ENCODE measurements at places on chromosomes 6 and 20.

DNA sequence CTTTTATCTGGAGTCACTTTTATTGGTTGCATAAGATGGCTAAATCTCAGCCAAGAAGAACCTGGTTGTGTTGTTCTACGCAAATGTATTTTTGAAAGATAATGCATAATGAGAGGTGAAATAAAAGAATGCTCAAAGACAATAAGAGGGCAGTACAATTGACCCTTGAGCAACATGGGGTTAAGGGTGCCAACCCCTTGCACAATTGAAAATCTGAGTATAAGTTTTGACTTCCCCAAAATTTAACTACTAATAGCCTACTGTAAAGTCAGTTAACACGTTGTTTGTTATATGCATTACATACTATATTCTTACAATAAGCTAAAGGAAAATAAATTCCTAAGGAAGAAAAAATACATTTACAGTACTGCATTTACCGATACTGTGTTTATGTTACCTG is 5.9 kb downstream of the RNF146 start:
- no peak for DNase-seq

GRCh38 chr6:156189195-156189594 is 588.0 kb upstream of the ARID1B start:
- DNase-seq: no peak

GRCh38 chr6:108673602-108674001 is 112.9 kb downstream of the FOXO3 start:
- DNase-seq: no peak

- DNase-seq: no peak
Observed at GRCh38 chr6:38216451-38216850, 396.9 kb downstream of the ZFAND3 start.

- no peak for DNase-seq
Observed at GRCh38 chr6:11331111-11331510, 98.6 kb upstream of the NEDD9 start.

- no peak for DNase-seq
Observed at GRCh38 chr20:1182106-1182505, 2.7 kb downstream of the TMEM74B start.

DNA sequence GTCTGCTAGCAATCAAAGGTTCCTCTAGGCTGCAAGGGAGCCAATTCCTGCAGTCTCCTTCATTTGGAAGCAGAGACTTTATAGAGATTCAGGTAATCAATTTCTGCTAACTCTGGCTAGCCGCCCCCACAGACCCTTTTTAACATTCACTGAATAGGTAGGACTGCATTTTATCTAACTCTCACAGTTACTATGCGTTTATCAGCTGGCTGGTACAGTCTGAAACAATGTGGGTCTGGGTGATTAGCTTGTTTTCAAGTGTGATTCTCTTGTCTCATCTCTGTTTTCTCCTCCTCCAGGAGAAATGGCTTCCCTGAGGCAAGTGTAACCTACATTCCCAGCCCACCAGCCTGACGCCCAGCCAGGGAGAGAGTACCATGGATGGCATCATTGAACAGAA is 73.3 kb downstream of the SYNDIG1 start:
- no peak for DNase-seq

- DNase-seq: no peak
Observed at GRCh38 chr6:116271149-116271708, 8.5 kb downstream of the TSPYL1 start.

Data from activated CD4-positive, CD25-positive, alpha-beta regulatory T cell treated with anti-CD3 and anti-CD28 coated beads, Interleukin-2, amount 50 U/mL, for 72 hours (primary cell).